ENCODE measurements at places on chromosomes 11 and 22. TPM values are rescaled to one million over a fixed set of nuclear protein-coding genes. Genes with fewer than 3 reads are reported as not detected.

BDNF gene
- 4.8 TPM for total RNA-seq

SLC22A8 gene
- not detected for total RNA-seq

PHOX2A gene
- total RNA-seq: not detected

RFPL2 gene
- not detected for total RNA-seq

LRRC32 gene
- 3.9 TPM for total RNA-seq

CCDC188 gene
- 0.55 TPM for total RNA-seq

B3GAT3 gene
- total RNA-seq: 80.8 TPM

OR10G8 gene
- total RNA-seq: not detected

KCNJ1 gene
- total RNA-seq: not detected

XRRA1 gene
- total RNA-seq: 3.2 TPM

OR52N4 gene
- not detected for total RNA-seq

IL10RA gene
- 0.25 TPM for total RNA-seq

TEX12 gene
- not detected for total RNA-seq

OR4S2 gene
- not detected for total RNA-seq

UBQLNL gene
- total RNA-seq: not detected

P2RY2 gene
- 4.5 TPM for total RNA-seq

DMC1 gene
- 0.75 TPM for total RNA-seq

C11orf87 gene
- total RNA-seq: not detected

VPS11 gene
- 39.0 TPM for total RNA-seq

ZMAT5 gene
- 34.2 TPM for total RNA-seq

OR51E2 gene
- total RNA-seq: not detected

OR4C3 gene
- not detected for total RNA-seq

GPR83 gene
- not detected for total RNA-seq

DAGLA gene
- total RNA-seq: 4.7 TPM

OR51B2 gene
- not detected for total RNA-seq

NAA40 gene
- 13.8 TPM for total RNA-seq

MMP27 gene
- not detected for total RNA-seq

SLC22A12 gene
- total RNA-seq: not detected

OR10D3 gene
- total RNA-seq: not detected

NCAPH2 gene
- 41.3 TPM for total RNA-seq

CDCA5 gene
- total RNA-seq: 6.9 TPM

MMP1 gene
- 3.7 TPM for total RNA-seq

CCDC116 gene
- not detected for total RNA-seq

KCTD21 gene
- 17.6 TPM for total RNA-seq
